SK-MEL-5 (cell line): ENCODE measurements at places on chromosomes 13 and 19.

- DNase-seq: peak; percentile 9
Observed at GRCh38 chr13:97743938-97744337, 209.5 kb upstream of the IPO5 start.

DNA sequence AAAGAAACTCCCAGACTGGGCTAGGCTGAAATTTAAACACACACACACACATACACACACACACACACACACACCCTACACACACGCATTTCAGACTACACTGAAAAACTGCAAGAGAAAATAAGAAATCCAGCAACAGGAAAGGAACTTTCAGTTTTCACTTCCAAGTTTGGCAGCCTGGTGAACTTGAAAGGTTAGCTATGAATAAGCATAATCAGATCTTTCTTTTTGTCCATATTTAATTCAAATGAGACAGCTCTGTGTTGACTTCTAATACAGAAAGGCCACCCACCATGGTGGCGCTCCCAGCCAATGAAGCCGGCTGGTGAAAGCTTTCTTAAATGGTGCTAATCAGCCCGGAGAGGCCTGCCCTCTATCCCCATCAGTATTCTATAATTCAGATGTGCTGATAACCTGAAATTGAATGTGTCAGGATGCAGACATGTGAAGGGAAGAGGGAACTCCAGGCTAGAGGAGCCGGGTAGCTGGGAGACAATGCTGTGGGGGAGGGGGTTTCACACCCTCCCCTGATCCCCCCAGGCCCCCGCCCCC lies 108.3 kb upstream of the ZNF536 start:
- no peak for DNase-seq

- no peak for DNase-seq
Observed at GRCh38 chr13:61029064-61029463, 386.6 kb downstream of the PCDH20 start.

DNA sequence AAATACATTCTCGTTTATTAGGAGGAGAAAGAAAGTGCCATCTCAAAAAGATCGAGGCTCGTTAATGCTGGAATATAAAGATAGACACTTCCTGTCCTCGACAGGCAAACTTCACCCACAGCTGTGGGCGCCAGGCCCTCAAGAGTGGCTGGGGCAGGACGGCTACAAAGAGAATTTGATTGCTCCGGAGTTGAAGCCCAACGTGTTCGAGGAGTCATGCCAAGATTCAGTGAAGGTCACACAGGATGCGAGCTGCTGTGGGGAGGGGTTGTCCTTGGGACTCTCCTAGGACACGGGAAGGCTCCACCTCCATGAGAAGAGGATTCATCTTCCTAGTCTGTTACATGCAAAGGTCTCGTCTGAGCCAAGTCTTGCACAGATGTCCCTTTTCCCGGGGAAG lies 16.3 kb upstream of the PTPRS start:
- peak; percentile 22 for DNase-seq

DNA sequence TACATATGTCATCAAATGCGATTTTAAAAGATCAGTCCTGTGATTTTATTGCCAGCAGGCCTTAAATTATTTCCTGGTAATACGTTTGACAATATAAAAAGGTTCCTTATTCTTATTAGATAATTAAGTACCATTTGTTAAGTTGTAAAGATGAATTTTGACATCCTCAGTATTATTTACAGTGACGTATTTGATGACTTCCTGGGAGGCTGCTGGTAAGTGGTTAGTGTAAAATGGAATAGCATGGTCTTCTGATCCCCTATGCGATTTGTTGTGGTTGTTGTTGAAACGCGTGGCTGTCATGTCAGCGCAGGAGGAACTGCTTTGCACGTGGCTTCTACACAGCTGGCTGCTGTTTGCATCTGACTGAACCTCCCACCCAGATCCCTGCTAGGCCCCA lies 99.7 kb downstream of the DCLK1 start:
- DNase-seq: no peak

DNA sequence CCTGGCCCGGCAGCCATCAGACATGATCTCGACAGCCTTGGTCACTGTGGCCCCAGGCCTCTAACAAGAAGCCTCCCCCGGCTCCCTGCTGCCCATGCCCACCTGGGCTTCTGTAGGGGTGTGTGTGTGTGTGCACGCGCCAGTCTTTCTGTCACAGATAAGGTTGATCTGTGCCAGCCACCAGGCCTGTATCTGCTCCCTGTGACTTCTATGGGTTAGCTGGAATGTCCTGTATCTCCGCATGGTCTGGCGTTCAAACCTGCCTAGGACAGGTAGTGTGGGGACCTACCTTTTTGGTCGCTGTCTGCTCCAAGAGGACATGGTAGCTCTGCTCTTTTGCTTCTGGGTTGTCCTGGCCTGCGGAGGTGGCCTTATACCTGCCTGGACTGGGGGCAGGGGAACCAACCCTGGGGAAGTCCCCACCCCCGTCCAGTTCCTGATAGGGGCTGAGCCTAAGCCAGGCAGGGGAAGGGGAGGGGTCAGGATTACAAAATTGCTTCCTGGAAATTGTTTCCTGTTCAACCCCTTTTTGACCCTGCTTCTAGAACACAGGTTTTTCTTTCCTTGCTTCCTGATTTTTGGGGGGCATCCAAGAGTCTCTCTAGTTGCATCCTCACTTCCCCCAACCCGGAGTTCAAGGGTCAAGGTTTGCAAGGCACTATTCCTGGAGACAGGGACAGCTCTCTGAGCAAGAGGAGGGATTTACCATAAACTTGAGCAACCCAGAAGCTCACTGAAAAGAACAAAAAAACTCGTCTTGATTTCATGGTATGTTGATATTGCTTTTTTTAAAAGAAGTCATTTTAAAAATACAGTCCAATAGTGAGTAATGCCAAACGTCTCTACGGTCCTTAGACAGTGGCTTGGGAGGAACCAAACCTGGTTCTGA lies at the start of gene LRG1:
Gene LRG1, minus strand, starts transcription at position 344 of the 889 bp plus-strand sequence. Its CDS starts 23 bp downstream, at position 321.
- no peak for DNase-seq

GRCh38 chr13:101489643-101490405 lies 37.3 kb downstream of the ITGBL1 start:
- DNase-seq: no peak

- DNase-seq: no peak
Observed at GRCh38 chr19:37346091-37346490, 24.8 kb upstream of the ZNF527 start.
